Stimulated activated CD4-positive, alpha-beta T cell treated with anti-CD3 and anti-CD28 coated beads, Interleukin-4, amount 100 ng/mL, for 48 hours (primary cell): ENCODE measurements at places on chromosomes 6 and 20.

DNA sequence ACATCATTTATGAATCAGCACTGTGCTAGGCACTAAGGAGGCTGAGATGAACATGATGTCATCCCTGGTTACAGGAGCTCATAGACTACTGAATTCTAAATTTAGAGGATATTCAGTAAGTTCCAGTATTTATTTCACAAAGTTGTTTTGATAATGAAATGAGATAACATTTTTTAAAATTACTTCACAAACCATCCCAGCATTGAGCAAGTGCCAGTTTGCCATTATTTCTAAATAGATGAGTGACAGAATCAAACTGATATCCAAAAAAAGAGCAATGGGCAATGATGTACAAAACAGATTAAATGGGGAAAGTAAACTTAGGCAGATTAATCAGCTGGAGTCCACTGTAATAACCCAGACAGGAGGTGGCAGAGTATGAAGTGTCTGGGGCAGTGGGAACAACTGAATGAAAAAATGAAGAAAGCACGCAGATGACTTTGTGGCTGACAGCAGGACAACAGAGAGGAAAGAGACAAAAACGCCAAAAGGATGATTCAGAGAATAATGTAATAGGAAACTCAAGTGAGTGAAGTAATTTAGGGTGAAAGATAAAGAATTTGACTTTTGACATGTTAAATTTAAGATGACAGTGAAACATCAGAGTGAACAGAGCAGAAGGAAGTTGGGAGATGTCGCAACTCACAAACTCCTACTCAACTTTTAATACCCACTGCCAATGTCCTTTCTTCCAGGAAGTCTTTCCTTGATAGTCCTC is 70.2 kb downstream of the RCAN2 start:
- no peak for DNase-seq

DNA sequence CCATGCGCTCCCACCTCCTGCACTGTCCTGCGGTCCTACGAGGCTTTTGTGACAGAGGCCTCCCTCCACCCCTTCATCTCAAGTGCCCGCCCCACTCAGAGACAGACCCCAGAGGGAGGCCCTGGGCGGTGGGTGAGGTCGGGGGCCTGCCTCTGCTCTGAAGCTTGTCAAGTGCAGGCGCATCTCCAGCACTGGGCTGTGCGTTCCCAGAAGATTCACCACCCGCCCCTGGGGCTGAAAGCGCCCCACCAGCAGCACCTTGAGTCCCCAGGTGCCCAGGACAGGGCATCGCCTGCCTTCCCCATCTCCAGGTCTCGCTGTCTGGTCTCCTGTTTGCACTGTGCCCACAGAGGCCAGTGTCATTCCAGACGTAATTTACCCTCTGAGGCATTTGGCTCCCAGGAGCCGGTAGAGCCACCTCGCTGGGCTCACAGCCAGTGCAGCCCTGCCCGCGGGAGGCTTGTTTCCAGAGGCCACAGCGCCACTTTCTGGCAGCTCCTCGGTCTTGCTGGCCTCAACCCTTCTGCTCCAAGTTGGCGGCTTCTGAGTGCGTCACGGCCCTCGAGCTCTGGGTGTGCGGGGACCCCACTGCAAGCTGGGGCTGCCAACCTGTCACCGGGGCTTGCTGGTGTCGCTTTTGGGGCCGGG is 191.1 kb downstream of the TAF4 start:
- DNase-seq, result no peak

- no peak for DNase-seq
Measured at GRCh38 chr6:132499757-132500156, 13.2 kb downstream of the STX7 start.

DNA sequence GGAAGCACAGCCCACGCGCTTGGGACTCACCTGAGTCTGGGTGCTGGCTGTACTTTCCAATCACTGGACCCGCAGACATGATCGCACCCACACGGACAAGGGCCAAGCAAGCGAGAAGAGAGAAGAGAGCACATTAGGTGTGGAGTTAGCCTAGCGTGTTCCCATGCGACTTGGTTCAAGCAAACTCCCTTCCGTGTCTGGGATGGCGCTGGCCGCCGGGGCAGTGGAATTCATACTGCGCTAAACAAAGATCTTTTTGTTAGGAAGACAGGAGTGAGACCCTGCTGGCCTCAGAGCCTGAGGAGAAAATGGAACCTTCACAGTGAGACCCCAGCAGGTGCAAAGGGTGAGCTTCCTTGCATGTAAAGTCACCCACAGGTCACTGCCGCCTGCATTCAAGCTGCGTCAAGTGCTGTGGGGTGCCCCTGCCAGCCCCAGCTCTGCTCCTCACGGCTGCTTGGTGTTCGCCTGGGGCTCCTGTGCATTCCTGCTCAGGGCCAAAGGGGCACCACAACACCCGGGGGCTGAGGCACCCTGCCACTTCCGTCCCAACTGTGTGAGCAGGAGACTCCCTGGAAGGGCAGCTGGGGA is 26.4 kb downstream of the PSMG4 start:
- DNase-seq, result no peak

GRCh38 chr6:44012078-44012493 is 115.2 kb downstream of the MRPL14 start:
- DNase-seq, result no peak

DNA sequence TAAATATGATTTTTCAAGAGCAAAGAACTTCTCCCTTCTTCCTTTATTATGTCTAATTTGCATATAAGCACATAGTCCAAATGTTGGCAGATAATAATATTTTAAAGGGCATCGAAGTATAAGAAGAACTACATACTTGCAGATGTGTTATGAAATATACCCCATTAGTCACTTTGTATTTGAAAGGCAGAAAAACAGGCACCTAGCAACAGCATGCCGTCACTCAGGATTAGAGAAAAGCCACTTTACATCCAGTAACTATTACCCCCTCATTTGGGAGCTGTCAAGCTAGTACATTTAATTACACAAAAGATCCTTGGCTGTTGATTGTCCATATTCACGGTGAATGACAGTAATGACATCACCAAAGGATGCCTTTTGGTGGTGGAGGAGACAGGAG is 99.3 kb upstream of the ARMC2 start:
- DNase-seq, result no peak

DNA sequence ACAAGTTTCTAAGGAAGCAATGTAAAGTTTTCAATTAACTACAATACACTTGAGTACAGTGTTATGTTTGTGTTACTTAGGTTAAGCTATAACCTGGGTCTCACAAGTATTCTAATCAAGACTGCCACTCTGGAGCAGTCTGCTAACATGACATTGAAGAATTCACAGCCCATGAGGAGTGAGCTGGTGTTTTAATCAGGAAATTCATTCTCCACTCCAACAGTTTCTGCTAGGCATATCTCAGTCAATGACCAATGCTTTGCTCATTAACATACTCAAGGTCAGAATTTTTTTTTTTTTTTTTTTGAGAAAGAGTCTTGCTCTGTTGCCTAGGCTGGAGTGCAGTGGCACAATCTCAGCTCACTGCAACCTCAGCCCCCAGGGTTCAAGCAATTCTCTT is 59.6 kb upstream of the SAMHD1 start:
- no peak for DNase-seq

- DNase-seq, result no peak
Measured at GRCh38 chr20:7859356-7859802, 80.9 kb downstream of the HAO1 start.

DNA sequence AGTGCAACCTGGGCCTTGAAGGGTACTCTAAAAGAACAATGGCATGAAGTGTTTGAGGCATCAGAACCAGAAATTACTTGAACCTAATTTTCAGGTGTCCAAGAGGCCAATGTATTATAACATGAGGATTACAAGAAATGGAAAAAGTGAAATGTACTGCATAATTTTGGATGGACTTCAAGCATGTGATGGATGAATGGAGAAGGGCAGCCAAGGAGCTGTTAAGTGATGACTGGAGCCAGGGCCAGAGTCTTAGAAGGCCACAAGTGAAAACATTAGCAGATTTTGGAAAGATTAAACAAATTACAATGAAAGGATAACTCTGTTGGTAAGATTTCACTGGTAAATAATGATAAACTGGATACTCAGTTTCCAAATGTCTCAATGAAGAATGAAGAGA is 738.2 kb downstream of the CD109 start:
- no peak for DNase-seq

- no peak for DNase-seq
Measured at GRCh38 chr6:31009731-31010130, 543 bp upstream of the MUC22 start.

DNA sequence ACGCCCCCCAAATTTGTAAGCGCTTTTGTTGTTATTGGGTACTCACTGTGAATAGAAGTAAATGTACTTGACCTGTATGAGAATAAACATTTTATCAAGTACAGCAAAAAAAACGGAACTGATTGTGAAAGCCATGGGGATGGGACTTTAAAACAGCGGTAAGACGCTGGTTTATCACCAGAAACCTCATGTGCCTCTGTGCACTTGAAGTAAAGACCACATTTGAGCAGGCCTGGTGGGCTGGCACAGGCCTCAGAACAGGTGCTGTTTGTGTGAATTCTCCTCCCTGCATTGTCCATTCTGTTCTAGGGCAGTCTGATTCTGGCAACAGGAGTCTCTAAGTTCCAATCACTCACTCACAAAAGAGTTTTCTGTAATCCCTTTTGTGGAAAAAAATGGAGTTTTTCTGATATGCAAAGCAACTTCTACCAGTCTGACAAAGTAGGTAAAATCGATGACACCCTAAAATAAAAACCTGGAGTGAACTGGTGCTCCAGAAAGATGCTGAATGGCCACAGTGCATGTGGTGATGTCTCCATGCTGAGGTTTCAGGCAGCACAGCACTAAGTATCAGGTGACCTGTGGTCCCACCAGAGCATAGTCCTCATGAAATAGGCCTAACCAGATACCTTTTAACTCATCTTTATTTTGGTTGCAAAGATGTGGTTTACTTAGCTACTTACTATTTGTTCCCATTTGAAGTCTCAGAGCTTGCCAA is 53.9 kb downstream of the STX7 start:
- no peak for DNase-seq

DNA sequence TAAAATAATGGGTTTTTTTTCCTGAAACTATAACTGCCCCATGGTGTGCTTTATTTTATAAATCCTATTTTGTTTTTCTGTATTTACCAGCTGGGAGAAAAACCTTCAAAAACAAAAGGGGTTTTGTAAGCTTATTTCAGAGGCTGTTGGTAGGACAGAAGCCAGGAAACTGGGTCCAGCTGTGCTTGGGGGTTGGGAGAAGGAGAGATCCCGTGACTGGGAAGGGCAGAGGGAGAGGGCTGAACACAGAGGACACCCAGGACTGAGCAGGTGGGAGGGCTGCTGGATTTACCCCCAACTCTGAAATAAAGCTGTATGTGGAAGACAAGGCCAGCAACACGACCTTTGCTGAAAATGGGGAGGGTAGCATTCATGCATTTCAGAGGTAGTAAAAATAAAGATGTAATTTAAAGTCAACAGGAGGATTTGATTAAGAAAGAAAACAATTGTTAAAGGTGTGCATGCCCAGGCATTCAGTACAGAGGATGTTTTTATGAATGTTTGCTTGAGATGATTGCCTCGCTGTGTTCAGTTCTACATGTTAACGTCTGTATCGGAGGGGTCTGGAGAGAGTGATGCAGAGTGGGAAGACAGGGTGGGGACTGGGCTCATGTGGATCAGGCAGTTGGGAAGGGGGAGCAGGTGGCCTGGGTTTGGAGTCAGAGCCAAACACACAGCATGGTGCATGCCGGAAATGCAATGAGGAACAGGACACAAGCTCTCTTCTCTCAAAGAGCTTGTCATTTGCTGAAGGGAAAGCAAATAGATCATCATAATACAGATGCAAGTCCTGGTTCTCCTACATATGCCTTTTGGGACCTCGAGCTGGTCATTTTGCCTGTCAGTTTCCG is 21.4 kb downstream of the ARFGEF3 start:
- no peak for DNase-seq

DNA sequence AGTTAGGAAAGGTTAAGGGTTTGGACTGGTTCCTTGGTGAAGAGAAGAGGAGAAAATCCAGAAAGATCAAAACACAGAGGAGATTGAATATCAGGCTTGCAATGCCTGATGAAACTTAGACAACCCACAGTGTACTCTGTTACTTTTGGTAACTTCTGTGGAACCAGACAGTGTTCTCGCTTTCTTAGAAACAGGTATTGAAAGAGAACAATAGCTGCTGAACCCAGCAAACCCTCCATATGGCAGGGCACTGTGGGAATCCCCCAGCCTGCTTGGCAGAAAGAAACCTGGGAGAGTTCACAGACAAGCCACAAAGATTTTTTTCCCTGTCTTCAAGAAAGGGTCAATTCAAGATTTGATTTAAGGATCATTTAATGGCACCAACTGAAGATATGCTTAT is 342.8 kb downstream of the FOXA2 start:
- DNase-seq, result no peak

DNA sequence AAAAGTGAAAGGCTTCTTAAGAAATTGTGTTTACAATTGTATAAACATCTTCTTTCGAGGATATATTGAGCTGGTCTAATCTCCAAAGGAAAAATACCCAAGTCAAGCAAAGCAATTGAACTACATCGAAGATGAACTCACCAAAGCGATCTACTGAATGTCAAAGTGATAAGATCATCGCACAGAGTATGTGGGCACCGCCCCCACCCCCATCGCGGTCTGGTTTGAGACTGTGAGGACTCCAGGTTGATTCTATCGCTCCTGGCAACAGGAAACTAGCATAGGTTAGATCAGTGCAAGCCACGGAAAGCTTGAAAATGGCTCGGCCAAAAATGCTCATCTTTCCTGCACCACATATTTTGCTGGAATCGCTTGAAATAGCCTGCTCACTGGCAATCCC is 133.2 kb upstream of the RPS6KA2 start:
- DNase-seq, result peak; percentile 61

DNA sequence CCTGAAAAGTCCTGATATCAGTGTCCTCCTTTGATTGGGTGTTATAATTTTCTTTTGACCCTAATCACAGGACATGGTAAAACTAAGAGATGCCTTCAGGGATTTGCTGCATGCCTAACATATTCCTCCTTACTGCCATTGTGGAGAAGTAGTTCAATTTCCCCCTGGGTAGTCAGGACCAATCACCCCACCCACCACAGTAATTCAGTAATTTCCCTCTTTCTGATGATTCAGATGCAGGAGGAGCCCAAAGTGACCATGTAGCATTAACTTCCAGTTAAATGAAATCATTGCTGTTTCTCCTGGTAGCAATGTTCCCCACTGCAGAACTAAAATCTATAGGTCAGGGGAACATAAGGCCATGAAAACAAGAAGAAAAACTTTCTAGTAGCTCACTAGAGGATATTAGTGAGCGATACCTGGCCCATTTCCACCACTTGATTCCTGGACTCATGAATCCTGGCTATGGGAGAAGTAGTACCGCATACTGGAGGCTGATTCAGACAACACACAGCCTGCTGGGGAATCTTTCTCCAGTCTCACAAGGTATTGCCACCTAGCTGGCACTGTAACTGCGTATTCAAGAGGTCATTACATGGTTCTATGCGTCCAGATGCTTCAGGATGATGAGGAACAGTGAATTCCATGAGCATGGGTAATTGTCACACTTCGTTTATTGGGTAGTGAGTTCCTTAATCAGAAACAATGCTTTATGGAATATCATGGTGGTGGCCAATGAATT is 561.2 kb downstream of the HAO1 start:
- no peak for DNase-seq

GRCh38 chr6:33429750-33430052 is 9.8 kb downstream of the SYNGAP1 start:
- DNase-seq, result no peak
